ENCODE measurements at places on chromosomes 1 and 21. TPM values are rescaled to one million over a fixed set of nuclear protein-coding genes. Genes with fewer than 3 reads are reported as not detected.

WNT4 gene
- 0.07 TPM for total RNA-seq

ZNF683 gene
- total RNA-seq: not detected

ZBTB8B gene
- total RNA-seq: 0.23 TPM

HORMAD1 gene
- total RNA-seq: not detected

PTPN7 gene
- not detected for total RNA-seq

ZNF593OS gene
- not detected for total RNA-seq

FMN2 gene
- total RNA-seq: 0.43 TPM

MTMR11 gene
- total RNA-seq: 10.1 TPM

MYCL gene
- 1.2 TPM for total RNA-seq

BSND gene
- total RNA-seq: not detected

GJA8 gene
- not detected for total RNA-seq

MRPS6 gene
- 48.9 TPM for total RNA-seq

NBPF10 gene
- total RNA-seq: 0.51 TPM

All from epithelial cell of proximal tubule (primary cell).